ENCODE measurements at places on chromosomes 16 and 17. TPM values are rescaled to one million over a fixed set of nuclear protein-coding genes. Genes with fewer than 3 reads are reported as not detected.
A peak's percentile ranks its signal among the peaks of the same experiment; 100 is the strongest.

DNA sequence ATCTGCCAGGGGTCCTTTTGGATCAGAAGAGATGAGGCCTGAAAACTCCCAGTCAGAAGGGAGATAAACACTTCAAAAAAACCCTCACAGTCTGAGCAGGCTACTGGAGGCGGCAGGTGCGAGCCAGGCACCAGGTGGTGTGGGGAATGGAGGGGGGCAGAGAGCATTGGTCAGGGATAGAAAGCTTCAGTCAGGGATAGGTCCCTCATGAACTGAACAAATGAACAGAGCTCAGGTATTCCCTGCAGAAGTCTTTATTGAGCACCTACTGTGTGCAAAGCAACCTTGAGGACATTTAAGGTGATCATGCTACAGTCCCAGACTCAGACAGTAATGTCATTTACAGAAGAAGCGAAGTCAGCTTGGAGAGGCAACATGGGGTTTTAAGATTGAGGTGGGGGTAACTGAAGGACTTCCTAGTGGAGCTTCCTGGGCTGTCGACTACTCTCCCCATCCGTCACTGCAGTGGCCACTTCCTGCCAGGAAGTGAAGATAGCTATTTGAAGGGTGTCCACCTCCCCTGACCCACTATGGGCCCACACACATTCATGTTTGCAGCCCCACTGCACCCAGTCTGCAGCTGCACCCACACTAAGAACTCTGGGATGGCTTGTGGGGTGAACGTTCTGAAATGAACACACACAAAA, 3.2 kb downstream of the KIFC3 start:
- H3K4me3 ChIP-seq = no peak overlapping the region
- no peak overlapping the region for H3K27ac ChIP-seq
- no peaks in the 10 kb centered on the region for H3K27me3 ChIP-seq
- no peak for DNase-seq
- H3K36me3 ChIP-seq = no peaks in the 10 kb centered on the region

DNA sequence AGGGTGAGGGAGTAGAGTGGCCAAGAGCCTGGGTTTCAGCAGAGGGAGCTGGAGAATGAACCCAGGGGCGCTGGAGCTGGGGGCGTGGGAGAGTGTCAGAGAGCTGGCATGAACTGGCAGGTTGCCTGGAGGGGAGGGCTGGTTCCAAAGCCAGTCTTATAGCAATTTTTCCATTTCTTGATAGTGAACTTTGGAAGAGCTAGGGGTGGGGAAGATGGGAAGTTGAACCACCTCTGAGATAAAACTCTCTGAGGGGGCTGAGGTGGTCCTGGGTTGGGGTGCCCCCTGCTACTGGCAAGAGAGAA, 36.9 kb downstream of the ADGRG5 start:
- peaks cover 5% of the 10 kb centered on the region for H3K4me1 ChIP-seq
- no peaks in the 10 kb centered on the region for H3K36me3 ChIP-seq
- H3K27ac ChIP-seq = no peak overlapping the region
- H3K27me3 ChIP-seq = no peaks in the 10 kb centered on the region

- H3K27me3 ChIP-seq = no peaks in the 10 kb centered on the region
- no peaks in the 10 kb centered on the region for H3K4me1 ChIP-seq
- H3K36me3 ChIP-seq = no peaks in the 10 kb centered on the region
- no peak overlapping the region for H3K27ac ChIP-seq
Observed at GRCh38 chr17:66831383-66832210, 3.3 kb upstream of the CACNG5 start.

- H3K4me1 ChIP-seq = peaks cover 6% of the 10 kb centered on the region
- no peak for DNase-seq
- no peak overlapping the region for H3K27ac ChIP-seq
- H3K4me3 ChIP-seq = no peak overlapping the region
Observed at GRCh38 chr16:81830845-81831540, 51.9 kb downstream of the PLCG2 start.

- peaks cover 72% of the 10 kb centered on the region for H3K4me1 ChIP-seq
- H3K4me3 ChIP-seq = no peak overlapping the region
- no peak for DNase-seq
- no peaks in the 10 kb centered on the region for H3K36me3 ChIP-seq
Observed at GRCh38 chr17:78888941-78889518, 14.0 kb downstream of the CEP295NL start.

- no peak for DNase-seq
- H3K27ac ChIP-seq = no peak overlapping the region
- H3K4me3 ChIP-seq = no peak overlapping the region
Observed at GRCh38 chr16:57007530-57007929, 18.2 kb downstream of the NLRC5 start.

DNA sequence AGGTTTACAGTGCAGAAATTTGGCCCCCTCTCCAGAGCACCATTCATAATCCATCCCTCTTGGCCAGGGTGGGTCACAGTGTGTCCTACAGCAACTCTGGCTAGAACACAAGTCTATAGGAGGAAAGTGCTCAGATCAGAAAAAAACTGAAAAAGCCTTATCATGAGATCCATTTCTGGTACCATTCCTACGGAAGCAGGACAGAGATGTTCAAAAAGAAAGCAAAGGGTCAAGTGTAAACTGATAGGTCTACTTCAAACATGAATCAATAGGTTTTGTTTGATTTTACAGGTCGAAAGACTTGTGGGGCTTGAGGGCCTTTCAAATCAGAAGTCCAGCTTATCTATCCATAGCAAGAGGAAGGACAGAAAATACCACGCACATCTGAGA, 326.4 kb downstream of the SOX9 start:
- peaks cover 4% of the 10 kb centered on the region for H3K4me1 ChIP-seq
- H3K27me3 ChIP-seq = no peaks in the 10 kb centered on the region
- DNase-seq = no peak
- H3K4me3 ChIP-seq = no peak overlapping the region
- no peak overlapping the region for H3K27ac ChIP-seq

DNA sequence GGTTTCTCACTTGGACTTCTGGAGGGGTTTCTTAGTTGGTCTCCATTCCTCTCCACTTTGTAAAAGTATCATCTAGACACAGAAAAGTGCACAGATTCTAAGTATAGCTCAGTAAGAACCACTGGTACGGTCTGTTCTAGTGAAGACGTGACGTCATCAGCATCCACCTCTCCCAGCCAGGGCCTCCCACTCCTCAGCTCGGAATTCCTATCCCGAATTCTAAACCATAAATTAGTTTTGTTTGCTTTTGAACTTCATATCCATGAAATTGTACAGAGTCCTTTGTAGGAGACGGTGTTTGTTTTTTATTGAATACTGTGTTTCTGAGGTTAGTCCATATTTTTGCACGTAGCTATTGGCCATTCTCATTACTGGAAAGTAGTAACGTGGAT, 25.5 kb downstream of the FOXK2 start:
- H3K27me3 ChIP-seq = no peaks in the 10 kb centered on the region
- no peak overlapping the region for H3K4me3 ChIP-seq
- H3K36me3 ChIP-seq = no peaks in the 10 kb centered on the region
- H3K4me1 ChIP-seq = peaks cover 72% of the 10 kb centered on the region
- peak overlapping the region; percentile 82 for H3K27ac ChIP-seq

- H3K4me1 ChIP-seq = peaks cover 17% of the 10 kb centered on the region
- H3K27me3 ChIP-seq = no peaks in the 10 kb centered on the region
- H3K4me3 ChIP-seq = no peak overlapping the region
- peaks cover 6% of the 10 kb centered on the region for H3K36me3 ChIP-seq
- no peak for DNase-seq
Observed at GRCh38 chr16:88066680-88067529, 115.7 kb downstream of the BANP start.

DNA sequence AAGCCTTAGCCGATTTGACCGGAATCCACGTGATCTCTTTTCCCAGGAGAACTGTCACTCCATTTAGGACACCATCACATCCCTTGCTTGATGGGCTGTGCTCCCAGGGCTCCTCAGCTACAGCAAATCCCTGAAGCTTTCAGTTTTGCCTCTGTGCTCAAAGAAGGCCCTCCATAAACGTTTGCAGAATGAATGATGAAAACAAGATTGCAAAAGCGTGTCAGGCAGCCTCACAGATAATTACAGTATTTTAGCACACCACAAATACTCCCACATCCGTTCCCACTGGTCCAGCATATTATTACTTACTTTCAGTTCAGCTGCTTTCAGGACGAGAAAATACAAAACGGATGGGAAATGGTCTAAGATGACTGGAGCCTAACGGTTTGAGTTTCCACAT, 84.6 kb downstream of the USP31 start:
- no peaks in the 10 kb centered on the region for H3K4me1 ChIP-seq
- no peak overlapping the region for H3K27ac ChIP-seq
- no peak for DNase-seq
- peaks cover 3% of the 10 kb centered on the region for H3K36me3 ChIP-seq
- H3K4me3 ChIP-seq = no peak overlapping the region

DNA sequence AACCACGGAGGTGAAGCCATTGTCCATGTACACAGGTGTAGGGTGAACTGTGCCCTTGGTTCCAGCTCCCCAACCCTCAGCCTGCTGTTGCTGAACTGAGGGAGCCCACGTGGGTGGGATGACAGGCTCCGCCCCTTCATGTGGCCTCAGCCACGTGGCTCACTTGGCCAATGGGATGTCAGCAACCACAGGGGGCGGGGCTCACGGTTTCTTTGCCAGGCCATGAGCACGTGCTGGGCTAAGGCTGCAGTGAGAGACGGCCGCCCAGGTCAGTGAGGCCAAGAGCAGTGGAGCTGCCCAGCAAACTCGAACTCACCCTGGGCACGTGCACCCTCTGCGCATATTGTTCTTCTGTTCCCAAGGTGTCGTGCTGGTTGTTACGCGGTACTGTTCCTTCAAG, 282.6 kb downstream of the IRF8 start:
- H3K27ac ChIP-seq = no peak overlapping the region
- H3K4me3 ChIP-seq = no peak overlapping the region
- H3K36me3 ChIP-seq = no peaks in the 10 kb centered on the region

DNA sequence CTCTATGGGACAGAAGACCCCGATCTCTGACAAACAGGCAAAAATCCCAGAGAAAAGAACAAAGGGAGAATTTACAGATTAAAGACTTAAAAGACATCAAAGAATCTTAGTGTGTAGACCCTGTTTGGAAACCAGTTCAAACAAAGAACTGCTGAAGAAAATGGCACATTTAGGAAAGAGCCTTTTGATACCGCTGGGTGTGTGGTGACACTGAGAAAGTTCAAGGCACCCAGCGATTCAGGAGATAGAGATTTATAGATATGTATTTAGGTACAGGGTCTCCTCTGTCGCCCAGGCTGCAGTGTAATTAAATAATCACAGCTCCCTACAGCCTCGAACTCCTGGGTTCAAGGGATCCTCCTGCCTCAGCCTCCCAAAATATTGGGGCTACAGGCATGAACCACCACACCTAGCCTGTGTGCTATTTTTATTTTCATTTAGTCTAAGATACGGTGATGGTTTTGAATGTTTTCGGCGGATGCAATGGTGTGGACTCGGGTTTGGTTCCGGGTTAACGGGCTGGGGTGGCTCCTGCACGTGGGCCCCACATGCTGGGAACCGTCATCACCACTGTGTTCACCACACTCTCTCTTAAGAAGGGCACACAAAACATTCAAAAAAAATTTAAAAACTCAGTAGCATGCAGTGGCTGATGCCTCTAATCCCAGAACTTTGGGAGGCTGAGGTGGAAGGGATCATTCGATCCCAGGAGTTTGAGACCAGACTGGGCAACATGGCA, 114.0 kb downstream of the ZNF778 start:
- H3K36me3 ChIP-seq = no peaks in the 10 kb centered on the region
- peaks cover 82% of the 10 kb centered on the region for H3K4me1 ChIP-seq
- H3K27me3 ChIP-seq = no peaks in the 10 kb centered on the region
- H3K4me3 ChIP-seq = no peak overlapping the region
- DNase-seq = no peak

DNA sequence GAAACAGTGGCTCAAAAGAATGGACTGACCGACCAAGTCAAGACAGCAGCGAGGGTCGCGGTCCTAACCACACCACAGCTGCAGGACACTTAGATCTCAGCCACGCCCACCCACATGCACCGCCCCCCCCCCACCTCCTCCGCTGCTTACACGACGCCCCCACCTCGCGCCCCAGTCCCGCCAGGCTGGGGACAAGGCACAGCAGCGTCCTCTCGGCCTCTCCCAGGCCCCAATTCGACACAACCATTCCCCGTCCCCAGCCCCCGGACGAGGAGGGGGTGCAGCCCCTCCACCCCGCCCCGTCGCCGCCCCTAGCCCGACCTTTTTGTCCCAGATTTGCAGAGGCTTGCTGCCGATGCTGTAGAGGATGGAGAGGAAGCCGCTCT, 477 bp downstream of the CFAP20 start:
- no peaks in the 10 kb centered on the region for H3K27me3 ChIP-seq
- H3K36me3 ChIP-seq = no peaks in the 10 kb centered on the region

DNA sequence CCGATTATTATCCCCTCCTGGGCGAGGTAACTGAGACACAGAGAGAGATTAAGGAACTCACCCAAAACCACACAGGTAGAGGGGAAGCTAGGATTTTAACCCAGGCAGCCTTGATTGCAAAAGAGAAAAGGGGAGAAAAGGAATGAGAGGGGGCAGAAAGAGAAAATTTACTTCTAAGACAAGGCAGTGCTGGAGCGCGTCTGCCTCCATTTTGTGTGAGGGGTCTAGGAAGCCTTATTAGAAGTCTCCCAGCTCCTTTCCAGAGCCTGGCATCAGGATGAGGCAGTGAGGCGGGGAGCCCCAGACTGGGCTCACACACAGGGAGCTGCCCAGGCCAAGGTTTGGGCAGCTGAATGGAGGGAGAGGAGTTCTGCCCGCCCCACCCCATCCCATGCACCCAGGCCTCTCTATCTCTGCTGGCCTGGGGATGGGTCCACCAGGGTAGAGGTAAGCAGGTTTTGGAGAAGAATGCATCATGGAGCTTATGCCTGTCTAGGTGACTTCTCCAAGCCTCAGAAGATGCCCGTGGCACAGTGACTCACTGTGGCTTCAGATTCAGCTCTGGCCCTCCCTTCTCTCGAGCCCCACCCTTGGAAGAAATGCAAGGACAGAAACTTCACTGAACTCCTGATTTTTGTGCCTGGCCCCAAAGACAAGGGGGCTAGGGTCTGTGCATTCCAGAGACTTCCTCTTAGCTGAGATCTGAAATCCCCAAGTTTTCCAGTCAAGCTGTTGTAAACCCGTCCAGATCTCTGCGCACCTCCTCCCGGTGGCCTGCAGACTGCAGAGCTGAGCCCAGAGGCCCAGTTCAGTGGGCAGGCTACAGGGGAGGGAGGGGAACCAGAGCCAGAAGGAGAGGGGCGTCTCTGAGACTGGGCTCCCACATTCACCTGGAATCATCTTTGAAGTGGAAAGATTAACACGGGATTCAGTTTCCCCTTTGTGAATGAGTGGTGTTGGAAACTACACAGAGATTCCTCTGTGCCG, 95.1 kb upstream of the CDH5 start:
- no peak overlapping the region for H3K4me3 ChIP-seq
- DNase-seq = peak; percentile 94
- peaks cover 38% of the 10 kb centered on the region for H3K4me1 ChIP-seq
- H3K36me3 ChIP-seq = no peaks in the 10 kb centered on the region
- no peaks in the 10 kb centered on the region for H3K27me3 ChIP-seq

DNA sequence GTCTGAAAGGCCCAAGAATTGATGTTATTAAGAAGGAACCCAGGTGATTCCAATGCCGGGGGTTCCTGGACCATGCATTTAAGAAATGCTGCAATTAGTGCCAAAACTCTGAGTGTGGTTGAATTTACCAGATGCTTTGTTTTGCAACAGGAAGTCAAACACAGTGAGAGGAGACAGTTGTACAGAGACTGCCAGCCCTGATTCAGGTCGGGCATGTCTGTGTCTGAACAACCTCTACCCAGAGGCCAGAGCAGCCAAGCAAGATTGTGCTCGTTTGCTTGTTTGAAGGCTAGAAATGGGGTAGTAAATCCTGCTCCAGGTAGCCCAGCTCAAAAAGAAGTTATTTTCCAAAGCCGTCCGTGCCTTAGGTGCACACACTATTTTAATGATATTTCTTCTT, 412.4 kb upstream of the ERCC4 start:
- H3K4me1 ChIP-seq = no peaks in the 10 kb centered on the region
- no peaks in the 10 kb centered on the region for H3K27me3 ChIP-seq
- no peaks in the 10 kb centered on the region for H3K36me3 ChIP-seq
- no peak overlapping the region for H3K27ac ChIP-seq

The TMEM100 gene
- total RNA-seq = 20.6 TPM

The ZG16 gene
- not detected for total RNA-seq

The SPATA22 gene
- total RNA-seq = not detected

The SARM1 gene
- 10.1 TPM for total RNA-seq

The SLC38A8 gene
- total RNA-seq = not detected
